Activated naive CD4-positive, alpha-beta T cell treated with anti-CD3 and anti-CD28 coated beads for 36 hours (primary cell): ENCODE measurements at places on chromosomes 12 and 14. TPM values are rescaled to one million over a fixed set of nuclear protein-coding genes. Genes with fewer than 3 reads are reported as not detected.

- no peak for DNase-seq
Measured at GRCh38 chr12:125871811-125872594, 806.8 kb downstream of the AACS start.

DNA sequence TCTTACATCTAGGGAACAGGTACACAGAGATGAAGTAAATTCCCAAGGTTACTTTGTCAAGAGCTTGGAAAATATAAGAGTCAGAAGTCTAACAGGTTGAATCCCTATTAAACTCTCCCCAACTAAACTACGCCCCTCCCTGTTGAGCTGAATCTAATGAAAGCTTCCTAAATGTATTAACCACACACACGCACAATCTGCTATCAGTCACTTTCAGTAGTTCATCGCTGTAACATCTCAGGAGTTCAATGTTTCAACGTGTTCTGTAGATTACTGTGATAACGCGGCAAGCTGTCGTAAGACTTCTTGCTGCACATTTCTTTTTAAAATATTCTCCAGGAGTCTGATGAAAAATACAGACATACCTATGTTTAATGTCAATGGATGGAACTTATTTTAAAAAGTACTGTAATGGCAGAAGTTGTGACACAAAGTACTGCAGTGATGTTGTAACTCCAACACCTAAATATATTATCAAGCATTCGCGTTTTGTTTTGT is 612 bp upstream of the SLC25A3 start:
- DNase-seq, result peak; percentile 20

GRCh38 chr14:22898302-22899090 is 15.5 kb downstream of the REM2 start:
- peak; percentile 42 for DNase-seq

DNA sequence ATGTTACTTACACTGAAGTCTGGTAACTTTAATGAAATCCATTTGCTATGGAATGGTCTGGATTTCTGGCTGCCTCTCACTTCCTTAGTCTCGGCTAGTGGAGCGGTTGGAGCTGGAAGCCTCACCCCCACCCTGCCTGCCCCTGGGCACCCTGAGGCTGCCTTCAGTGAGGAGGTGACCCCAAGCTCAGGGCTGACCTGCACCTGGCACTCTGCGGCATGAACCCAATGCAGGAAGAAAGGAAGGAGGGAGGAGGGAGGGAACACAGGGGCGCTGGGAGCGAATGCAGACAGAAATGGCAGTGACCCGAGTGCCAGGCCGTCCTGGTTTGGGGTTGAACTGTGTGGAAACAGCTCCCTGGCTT is 353.1 kb downstream of the TMEM121 start:
- peak; percentile 3 for DNase-seq

GRCh38 chr14:33118668-33119067 is 180.0 kb downstream of the NPAS3 start:
- DNase-seq, result no peak

- no peak for DNase-seq
Measured at GRCh38 chr14:72478471-72478893, 415.4 kb downstream of the DPF3 start.

- no peak for DNase-seq
Measured at GRCh38 chr14:79862045-79862444, 349.3 kb downstream of the DIO2 start.

- DNase-seq, result no peak
Measured at GRCh38 chr12:124403273-124403672, 108.4 kb downstream of the RFLNA start.

DNA sequence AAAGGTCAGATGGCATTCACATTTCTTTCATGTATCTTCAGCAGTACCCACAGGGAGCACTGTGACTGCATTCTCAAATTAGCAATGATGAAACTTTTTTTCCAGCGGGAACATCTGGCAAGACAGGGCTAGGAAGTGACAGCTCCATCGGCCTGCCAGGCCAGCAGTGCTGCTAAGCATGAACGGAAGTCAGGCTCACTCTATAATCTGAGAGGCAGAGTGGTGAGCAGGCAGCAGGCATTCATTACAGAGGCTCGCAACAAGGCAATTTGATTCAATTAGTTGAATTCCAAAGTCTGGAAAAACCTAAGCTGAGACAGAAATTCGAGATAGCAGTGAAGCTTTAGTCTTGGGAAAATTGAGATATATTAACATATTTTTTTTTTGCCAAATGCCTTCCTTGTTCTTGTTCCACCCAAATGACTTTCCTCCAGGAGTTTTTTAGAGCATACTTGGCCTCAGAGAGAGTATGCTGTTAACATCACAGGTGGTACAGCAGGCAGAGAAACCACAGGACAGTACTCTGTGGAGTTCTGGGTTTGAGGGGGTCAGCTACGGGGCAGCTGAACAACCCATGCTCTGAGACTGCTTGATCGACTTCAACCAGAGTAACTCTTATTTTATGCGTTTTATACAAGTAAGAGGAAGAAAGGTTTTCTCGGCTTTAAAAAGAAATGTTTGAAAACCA is 414.9 kb downstream of the APAF1 start:
- DNase-seq, result no peak

- DNase-seq, result no peak
Measured at GRCh38 chr12:49568442-49569162, 660 bp upstream of the MCRS1 start.

DNA sequence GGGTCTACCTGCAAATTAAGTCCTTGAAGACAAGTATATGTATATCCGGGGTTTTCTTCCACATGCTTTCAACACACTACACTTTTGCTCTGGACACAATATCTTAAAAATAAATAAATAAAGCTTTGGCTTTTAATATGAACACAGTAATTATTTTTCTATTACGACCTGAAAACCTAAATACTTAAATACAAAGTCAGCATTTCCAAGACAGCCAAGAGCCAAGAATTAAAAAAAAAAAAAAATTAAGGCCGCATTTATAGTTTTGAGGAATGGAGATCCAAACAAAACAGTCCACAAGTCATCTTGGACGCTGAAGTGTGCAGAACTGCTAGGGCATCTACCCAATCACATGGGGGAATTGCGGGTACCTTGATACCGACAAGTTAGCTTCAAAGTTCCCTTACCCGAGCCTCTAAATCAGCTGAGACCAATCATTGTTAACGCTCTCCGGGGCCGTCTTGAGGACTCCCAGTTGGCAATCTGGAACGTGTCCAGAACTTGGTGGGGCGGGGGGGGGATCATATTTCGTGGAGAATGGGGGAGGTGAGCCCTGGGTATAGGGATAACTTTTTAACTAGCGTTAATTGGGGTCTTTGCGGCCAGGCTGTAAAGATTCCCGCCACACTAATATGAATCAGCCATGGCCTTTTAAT is 731 bp upstream of the PCNX4 start:
- peak; percentile 33 for DNase-seq

DNA sequence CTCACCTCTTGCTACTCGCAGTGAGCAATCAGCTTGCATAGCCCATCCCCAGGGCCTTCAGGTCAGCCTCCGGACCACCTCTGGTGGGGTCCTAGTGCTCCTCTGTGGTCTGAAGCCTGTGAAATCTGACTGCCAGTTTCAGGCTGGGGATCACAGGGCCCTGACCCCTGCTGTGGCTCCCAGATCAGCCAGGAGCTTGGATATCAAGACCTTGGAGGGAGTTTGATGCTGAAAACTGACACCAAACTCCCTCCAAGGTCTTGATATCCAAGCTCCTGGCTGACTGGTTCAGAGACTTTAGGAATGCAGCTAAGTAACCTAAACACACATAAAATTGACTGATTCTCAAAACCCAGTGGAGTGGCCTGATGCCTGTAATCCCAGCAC is 19.8 kb upstream of the DHRS4 start:
- DNase-seq, result no peak

GRCh38 chr14:31172084-31172483 is 35.5 kb downstream of the HECTD1 start:
- DNase-seq, result no peak

DNA sequence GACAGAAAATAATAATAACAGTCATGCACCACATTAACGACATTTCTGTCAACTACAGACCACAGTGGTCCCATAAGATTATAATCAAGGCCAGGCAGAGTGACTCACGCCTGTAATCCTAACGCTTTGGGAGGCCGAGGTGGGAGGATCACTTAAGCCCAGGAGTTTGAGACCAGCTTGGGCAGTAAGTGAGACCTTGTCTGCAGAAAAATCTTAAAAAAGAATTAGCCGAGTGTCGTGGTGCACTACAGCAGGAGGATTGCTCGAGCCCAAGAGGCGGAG is 8.6 kb downstream of the NAB2 start:
- no peak for DNase-seq

DNA sequence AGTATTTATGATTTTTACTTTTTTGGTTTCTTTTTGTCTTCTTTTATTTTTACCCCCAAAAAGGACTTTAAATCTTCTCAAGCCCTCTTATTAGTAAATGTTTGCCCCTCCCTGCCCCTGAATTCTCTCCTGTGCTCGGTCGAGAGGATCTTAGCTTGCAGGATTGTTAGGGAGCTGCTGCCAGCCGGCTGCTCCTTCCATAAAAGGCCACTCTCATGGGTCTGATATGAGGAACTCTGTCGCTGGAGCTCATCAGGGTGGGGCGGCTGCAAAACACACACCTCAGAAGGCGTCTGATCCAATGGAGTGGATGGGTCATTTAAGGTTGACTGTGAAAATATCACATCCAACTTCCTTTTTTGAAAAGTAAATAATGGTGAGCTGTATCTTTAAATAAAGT is 8.5 kb downstream of the LTBR start:
- no peak for DNase-seq

DNA sequence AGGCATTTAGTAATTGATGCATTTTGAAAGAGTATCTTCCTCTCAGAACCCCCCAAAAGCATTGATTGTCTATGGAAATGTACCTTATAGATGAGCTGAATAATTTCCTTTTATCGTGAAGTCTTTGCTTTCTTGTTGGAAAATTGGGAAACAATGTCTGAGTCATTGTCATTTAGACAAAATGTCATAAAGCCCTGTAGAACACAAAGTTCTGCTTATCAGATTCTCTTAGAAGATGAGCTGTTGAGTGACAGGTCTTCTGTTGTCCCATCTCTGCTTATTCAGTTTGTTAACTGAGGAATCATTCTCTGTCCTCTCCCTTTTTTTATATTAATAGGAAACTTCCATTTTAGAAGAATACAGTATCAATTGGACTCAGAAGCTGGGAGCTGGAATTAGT is 22.9 kb downstream of the MAPKAPK5 start:
- DNase-seq, result no peak

DNA sequence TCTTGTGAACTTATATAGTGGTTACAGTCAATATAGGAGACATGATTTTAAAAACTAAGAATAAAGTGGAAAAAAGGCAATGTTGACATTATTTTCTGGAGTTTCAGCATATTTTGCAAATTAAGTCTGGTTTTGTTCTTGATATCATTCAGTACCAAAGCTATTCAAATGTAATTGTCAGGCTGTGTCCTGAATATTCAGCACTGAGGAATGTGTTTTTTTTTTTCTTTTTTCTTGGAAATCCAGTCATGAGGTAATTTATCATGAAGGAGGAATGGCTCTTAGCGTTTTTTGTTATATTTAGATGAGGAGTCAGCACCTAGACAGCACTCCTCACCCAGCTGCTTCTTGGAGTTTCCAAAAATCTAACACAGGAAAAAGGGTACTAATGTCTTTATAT is 225.5 kb downstream of the CCDC91 start:
- DNase-seq, result no peak

- DNase-seq, result no peak
Measured at GRCh38 chr14:92848887-92849286, 54.8 kb downstream of the GOLGA5 start.

- peak; percentile 21 for DNase-seq
Measured at GRCh38 chr12:52168019-52168717, 23.6 kb downstream of the KRT80 start.

DNA sequence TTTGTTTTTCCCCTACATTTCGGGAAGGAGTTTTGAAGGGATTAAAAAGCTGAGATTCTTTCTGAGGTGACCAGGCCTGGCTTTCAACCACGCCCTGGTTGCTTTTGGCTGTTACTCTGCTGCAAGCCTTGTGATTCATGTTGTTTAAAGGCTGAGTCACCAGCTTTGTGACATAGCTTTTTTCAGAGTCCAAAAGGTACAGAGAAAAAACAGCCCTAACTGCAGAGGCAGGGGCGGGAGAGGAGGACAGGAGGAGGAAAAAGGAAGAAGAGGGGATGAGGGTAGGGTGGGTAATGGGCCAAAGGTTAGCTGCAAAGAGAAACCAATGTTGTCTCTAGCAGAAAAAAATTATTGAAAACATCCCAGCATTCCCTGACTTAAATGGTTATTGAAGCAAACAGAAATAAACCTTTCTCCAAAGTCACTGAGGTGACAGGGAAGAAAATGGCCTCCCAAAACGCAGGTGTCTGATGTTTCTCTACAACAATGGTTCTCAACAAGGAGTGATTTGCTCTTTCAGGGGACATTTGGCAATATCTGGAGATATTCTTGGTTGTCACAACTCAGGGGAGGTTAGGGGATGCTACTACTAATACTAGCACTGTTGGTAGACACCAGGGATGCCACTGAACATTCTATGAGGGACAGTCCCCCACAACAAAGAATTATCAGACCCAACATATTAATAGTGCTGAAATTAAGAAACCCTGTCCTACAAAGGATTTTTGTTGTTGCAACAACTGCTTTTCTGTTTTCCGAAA is 2.1 kb upstream of the UBC start:
- peak; percentile 71 for DNase-seq

- DNase-seq, result no peak
Measured at GRCh38 chr12:43841253-43841652, 5.4 kb downstream of the TMEM117 start.

DNA sequence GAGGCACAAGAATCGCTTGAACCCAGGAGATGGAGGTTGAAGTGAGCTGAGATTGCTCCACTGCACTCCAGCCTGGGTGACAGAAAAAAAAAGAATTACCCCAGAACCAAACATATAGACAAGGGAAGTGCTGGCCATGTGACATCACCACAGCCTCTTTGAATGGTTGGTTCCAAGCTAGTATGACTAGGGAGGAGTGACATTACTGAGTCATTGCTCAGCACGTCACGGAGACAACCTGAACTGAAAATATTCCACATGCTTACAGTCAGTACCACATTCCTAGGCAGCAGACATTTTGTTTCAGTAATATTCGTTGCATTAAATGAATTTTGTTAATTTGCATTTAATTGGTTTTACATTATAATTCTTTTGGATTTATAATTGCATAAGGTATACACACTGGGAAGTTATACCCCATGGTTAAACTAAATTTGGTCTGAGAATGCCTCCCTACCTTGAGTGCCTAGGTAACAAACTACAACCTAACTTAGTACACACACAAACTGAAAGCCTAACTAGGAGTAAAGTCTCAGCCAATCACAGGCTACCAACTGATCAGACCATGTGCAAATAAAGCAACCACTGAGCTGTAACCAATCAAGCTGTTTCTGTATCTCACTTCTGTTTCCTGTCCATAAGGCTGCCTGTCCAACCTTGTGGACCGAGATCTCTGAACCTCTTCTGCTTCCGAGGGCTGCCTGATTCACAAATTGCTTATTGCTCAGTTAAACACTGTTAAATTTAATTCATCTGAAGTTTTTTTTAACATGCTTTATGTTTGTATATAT is 164.4 kb downstream of the CAND1 start:
- no peak for DNase-seq

RPGRIP1 gene
- total RNA-seq, result not detected

CLEC4A gene
- 1.2 TPM for total RNA-seq

ABCC9 gene
- total RNA-seq, result not detected

KSR2 gene
- 0.05 TPM for total RNA-seq

SLC25A47 gene
- total RNA-seq, result not detected

SDR9C7 gene
- not detected for total RNA-seq

OVCH1 gene
- total RNA-seq, result not detected

CLEC2A gene
- not detected for total RNA-seq

ANG gene
- total RNA-seq, result 0.27 TPM

MYRFL gene
- not detected for total RNA-seq

TAS2R50 gene
- 0.36 TPM for total RNA-seq

CLEC1B gene
- not detected for total RNA-seq
